ENCODE measurements at places on chromosomes 6 and 20. TPM values are rescaled to one million over a fixed set of nuclear protein-coding genes. Genes with fewer than 3 reads are reported as not detected.

FILIP1 gene
- 4.6 TPM for total RNA-seq

C6orf163 gene
- total RNA-seq = 5.2 TPM

PRDM13 gene
- total RNA-seq = not detected

PKIB gene
- 3.5 TPM for total RNA-seq

WFDC5 gene
- not detected for total RNA-seq

Measured in dorsolateral prefrontal cortex (tissue), 122 donors.